ENCODE measurements at places on chromosomes 3 and 15. TPM values are rescaled to one million over a fixed set of nuclear protein-coding genes. Genes with fewer than 3 reads are reported as not detected.

- no peaks in the 10 kb centered on the region for H3K4me1 ChIP-seq
- no peak overlapping the region for H3K27ac ChIP-seq
- peaks cover 2% of the 10 kb centered on the region for H3K27me3 ChIP-seq
- no peaks in the 10 kb centered on the region for H3K36me3 ChIP-seq
These were observed 86.0 kb downstream of the PLXNA1 start for GRCh38 chr3:127068871-127069270.

DNA sequence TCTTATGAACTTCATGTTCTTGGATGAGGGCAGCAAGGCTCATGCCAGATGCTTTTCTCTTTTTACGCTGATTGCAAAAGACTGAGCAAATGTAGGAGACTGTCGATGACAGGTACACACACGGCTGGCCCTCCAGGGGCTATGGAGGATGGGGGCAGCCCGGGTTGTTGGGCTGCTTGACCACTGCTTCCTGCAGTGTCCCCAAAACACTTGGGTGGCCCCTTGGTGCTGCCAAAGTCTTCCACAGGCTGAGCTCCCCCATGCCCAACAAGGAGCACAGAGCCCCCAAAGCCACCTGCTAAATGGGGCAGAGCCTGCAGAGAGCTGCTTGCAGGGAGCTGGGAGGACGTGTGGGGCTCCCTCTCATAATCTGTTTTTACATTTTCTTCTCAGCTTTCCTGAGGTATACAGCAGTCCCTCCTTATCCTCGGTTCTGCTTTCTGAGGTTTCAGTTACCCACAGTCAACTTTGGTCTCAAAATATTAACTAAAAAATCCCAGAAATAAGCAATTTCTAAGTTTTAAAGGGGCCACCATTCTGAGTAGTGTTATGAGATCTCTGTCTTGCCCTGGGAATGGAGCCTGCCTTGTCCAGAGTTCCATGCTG is 7.3 kb downstream of the PRR23E start:
- no peak overlapping the region for H3K4me3 ChIP-seq
- no peaks in the 10 kb centered on the region for H3K27me3 ChIP-seq
- H3K36me3 ChIP-seq: no peaks in the 10 kb centered on the region
- no peaks in the 10 kb centered on the region for H3K4me1 ChIP-seq
- no peak for DNase-seq
- H3K27ac ChIP-seq: no peak overlapping the region

PLSCR2 gene
- not detected for total RNA-seq

DNA sequence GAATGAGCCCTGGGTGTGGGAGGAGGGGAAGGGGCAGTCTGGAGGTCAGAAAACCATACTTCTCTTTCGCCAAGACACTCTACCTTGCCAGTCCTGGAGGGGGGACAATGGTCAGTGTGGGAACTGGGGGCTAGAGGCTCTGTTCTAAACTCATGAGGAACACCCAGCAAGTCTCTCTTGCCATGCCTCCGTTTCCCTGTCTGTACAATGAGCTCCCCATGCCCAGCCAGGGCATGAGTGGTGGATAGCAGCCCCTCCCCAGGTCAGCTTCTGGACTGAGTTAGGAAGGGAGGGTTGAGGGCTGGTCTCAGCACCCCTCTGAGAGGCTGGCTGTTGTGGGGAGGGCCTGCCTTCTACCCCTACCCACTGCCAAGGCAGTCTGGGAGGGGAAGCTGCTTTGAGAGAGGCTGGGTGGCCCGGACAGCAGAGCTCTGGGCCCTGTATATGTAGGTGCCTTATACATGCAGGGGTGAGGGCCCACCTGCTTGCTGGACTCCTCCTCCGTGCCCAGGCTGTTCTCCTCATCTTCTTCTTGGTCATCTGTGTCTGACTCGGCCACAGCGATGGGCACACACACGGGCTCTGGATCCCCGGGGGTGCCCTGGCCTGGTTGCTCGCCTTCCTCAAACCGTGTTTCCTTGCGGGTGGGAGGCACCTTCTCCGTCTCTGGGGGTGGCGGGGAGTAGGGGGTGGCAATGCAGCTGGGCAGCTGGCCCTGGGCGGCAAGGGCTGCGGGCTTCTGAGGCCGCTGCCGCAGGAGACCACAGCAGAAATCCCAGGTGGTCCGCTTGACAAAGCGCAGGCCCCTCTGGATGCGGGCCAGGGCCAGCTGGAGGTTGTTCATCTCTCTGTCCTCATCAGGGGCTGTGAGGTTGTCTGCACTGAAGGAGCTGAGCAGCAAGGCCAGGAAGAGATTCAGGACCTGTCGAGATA is 68.8 kb downstream of the SCN5A start:
- DNase-seq: no peak
- no peak overlapping the region for H3K27ac ChIP-seq
- H3K4me1 ChIP-seq: peaks cover 17% of the 10 kb centered on the region
- H3K36me3 ChIP-seq: no peaks in the 10 kb centered on the region
- no peaks in the 10 kb centered on the region for H3K27me3 ChIP-seq

GRCh38 chr3:79111375-79112052 is 656.3 kb downstream of the ROBO1 start:
- no peak overlapping the region for H3K4me3 ChIP-seq
- DNase-seq: no peak
- no peaks in the 10 kb centered on the region for H3K4me1 ChIP-seq
- H3K27me3 ChIP-seq: no peaks in the 10 kb centered on the region

DNA sequence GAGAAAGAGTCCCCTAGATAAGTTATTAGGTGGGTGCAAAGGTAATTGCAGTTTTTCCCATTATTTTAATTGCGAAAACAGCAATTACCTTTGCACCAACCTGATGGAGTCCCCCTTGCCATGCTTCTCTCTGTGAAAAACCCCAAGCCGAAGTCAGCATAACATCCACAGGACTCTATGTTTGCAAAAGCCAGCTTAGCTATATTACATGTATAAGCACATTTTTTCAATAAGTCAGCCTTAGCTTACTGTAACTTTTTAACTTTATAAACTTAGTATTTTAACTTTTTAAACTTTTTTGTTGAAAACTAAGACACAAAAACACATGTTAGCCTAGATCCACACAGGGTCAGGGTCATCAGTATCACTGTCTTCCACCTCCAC is 21.4 kb upstream of the MUC20 start:
- H3K27ac ChIP-seq: no peak overlapping the region
- no peak overlapping the region for H3K4me3 ChIP-seq

DNA sequence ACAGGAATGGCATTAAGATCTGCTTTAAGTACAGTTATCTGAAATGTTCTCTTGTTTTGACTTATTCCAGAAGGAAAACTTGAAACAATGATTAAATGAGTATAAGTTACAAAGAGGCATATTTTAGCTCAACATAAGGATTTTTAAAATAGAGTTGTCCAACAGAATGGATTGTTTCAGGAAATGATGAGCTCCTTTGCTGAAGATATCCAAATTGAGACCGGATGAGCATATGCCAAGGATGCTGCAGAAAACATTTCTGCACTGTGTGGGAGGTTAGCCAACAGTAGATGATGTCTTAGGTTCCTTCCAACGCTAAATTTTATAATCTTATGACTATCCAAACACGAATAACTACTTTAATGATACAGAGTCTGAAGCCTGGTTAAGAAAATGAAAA is 226.5 kb upstream of the NANOGP8 start:
- no peak for DNase-seq
- H3K4me3 ChIP-seq: no peak overlapping the region
- no peak overlapping the region for H3K27ac ChIP-seq
- H3K36me3 ChIP-seq: no peaks in the 10 kb centered on the region

All from GM12878 (cell line).